ENCODE measurements at places on chromosomes 1 and 21. TPM values are rescaled to one million over a fixed set of nuclear protein-coding genes. Genes with fewer than 3 reads are reported as not detected.
A peak's percentile ranks its signal among the peaks of the same experiment; 100 is the strongest.

DNA sequence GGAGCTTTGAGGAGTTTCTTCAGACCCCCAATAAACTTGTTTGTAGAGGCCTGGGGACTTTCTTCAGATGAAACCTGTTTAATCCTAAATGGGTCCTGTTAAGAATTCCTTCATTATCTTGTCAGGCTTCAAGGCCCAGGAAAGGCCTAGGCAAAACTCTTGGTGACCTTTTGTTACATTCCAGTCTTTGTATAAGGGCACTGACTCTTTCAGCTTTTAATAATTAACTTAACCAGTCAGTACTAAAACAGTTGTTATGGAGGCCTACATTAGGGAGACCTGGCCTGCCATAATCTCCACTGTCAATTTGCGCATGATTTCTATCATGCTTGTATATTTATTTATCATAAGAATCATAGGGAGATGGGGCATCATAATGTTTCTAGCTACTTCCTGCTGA, 110.2 kb downstream of the FCRL5 start:
- DNase-seq, result no peak

The S100A7 gene
- not detected for total RNA-seq

DNA sequence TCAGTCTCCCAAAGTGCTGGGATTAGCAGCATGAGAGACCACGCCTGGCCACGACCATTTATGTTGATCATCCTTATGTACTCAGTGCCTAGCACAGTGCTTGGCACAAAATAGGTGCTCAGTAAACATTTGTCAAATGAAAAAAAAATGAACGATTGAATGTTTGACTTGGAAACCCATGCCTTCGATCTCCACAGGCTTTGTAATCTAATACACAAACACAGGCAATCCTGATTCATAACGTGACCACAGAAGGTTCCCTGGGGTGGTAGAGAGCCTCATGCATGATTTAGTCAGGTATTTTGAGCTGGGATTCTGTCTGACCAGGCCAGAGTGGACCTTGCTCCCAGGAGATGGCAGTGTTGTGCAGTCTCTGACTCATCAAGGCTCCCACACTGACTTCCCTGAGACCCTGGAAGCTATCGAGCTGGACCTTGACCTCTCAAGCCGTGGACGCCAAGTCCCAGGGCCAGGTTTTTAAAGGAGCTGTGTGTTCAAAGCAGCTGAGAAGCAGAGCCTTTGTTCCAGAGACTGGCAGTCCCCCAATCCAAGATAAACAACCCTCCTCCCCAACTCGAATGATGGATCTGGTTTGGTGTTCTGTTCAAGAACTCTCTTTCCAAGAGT, 81.1 kb downstream of the PGM1 start:
- peak; percentile 80 for DNase-seq

The KIAA0040 gene
- 0.64 TPM for total RNA-seq

DNA sequence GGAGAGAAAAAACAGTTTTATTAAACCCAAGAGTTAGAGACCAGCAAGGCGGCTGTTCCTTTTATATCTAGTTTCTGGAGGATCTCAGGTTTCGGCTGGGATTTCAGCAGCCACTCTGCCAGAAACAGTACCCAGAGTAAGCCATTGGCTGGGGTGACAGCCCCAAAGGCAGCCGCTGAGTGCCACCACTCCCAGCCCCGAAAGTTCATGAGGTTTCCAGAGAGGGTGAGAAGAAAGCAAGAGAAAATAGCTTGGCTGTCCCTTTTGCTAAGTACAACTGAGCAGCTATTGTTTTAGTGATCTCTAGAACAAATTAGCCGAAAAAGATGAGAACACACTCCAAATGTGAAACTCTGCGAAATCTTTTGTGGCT, 1.2 kb downstream of the SH3BGR start:
- no peak for DNase-seq

DNA sequence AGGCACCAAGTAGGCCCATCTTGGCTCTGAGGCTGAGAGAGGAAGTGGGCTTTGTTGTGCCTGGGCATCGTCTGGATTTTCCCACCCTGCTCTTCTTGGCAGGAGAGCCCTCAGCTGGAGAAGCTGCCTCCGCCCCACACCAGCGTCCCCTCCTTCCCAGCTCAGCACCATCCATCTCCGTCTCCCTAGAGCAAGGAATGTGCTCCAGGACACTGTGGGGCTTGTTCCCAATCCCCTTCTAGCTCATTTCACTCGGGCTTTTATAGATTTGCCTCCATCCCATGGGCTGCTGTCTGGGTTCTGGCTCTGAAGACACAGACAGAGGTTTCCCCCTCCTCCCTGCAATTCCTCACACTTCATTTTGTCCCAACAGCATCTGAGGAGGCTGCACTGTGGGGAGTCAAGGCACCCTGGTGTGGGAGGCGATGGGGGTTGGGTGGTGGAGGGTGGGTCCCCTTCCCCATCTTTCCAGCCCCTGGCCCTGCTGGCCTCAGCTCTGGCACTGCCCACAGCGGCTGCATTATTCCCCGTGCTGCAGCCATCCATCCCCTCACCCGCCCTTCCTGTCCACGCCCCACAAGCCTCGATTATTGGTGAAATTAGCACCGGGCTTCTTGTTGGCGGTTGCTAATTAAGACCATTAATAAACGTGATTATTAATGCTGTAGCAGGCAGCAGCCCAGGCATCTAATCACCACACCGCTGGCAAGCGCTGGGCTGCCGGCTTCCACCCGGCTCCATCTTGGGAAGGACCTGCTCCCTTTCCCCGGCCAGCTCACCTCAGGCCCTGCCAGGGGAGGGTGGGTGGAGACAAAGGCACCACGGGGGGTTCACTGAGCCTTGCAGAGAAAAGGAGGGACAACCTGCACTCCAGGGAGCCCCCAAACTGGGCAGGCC, 21.7 kb downstream of the RHBG start:
- DNase-seq, result no peak

DNA sequence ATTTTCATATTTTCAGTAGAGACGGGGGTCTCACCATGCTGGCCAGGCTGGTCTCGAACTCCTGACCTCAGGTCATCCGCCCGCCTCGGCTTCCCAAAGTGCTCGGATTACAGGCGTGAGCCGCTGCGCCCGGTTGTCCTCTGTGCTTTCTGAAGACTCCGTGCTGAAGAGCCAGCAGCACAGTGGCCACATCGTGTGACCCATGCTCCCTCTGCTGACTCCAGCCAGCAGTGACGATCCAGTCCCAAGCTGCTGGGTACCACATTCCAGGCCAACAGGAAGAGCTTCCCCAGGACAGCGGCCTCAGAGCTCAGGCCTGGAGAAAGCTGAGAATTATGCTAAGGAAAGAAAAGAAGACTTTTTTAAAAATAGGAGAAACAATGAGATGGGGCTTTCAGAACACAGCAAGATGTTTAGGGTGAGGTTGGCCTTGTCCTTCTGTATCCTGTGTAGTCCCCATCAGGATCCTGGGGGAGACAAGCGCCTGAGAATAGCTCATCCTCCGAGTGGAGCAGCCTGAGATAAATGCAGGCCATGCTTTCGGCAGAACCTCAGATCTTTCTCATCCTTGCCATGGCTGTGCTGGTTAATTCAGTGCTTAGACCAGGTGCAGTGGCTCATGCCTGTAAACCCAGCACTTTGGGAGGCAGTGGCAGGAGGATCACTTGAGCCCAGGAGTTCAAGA, 207.1 kb downstream of the SLC35F3 start:
- no peak for DNase-seq

DNA sequence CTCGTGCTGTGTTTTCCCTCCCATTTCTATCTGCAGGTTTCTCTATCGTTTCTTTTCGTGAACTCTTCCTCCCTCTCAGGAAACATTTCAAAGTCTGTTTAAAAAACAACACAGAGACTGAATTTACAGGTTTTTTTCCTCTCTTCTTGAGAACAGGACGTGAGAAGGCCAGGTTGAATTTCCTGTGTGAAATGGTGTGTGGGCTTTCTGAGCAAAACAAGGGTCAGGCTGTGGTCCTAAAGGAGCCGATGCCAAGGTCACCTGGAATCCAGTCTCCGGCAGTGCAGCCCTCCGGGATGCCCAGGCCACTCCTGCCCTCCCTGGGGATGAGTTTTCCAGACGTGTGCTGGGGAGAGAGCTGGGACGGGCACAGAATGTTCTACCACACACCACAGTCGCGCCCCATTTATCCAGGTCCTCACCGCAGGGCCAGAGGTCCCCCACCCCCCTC, 62.7 kb upstream of the RUNX3 start:
- no peak for DNase-seq

The PDPN gene
- 28.7 TPM for total RNA-seq

GRCh38 chr1:53934170-53934765, 11.2 kb downstream of the IFT25 start:
- no peak for DNase-seq

GRCh38 chr1:86950712-86951419, 36.4 kb downstream of the HS2ST1 start:
- no peak for DNase-seq

GRCh38 chr1:180525715-180526039, 23.3 kb upstream of the ACBD6 start:
- no peak for DNase-seq

DNA sequence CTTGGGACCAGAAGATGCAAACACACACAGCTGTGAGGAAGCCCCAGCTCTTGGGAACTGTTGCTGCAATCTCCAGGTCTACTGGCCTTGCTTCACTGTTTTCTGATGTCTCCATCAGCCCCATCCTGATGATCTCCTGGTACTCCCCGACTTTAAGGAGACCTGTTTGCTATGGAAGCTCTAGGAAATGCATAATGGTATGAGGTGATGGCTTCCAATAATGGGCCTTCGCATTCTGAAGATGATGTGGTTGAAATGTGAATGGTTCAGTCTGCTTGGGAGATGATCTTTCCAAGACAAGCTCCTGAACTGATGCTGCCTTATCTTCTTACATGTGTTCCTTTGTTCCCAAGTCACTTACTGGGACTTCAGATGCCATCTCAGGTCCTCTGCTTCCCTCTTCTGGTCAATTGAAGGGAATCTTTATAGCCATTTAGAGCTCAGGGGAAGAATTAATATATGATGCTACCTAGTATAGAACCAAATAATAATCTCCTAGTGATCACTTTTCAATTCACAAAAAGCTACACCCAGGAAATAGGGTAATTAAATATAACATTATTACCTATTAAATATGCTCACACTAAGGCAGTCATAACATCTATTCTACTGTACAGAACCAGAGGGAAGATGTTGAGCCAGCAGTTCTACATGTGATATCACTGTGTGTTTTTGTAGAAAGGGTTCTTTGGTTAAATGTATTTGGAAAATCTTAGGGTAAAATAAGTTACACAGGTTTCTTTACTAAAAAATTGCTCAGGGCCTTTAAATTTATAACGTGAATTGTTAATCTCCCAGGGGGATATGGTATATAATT, 73.9 kb upstream of the VTCN1 start:
- peak; percentile 78 for DNase-seq

The NTNG1 gene
- total RNA-seq, result 2.9 TPM

The MAP3K7CL gene
- 20.7 TPM for total RNA-seq
